ENCODE measurements at places on chromosomes 13 and 19.
A peak's percentile ranks its signal among the peaks of the same experiment; 100 is the strongest.

- no peak for DNase-seq
Measured at GRCh38 chr13:111017755-111018459, 97.2 kb upstream of the ARHGEF7 start.

DNA sequence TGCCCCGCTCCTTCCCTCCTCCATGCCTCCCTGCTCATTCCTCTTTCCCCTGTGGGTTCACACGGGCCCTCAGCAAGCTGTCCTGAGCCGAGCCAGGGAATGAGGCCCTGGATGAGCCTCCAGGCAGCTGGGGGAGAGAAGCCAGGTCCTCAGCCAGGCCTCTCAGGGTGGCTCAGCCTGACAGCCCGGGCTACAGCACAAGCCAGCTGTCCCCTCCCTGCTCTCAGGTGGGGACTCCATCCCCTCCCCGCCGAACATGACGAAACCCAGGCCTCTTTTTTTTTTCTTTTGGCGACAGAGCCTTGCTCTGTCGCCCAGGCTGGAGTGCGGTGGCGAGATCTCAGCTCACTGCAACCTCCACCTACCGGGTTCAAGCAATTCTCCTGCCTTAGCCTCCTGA lies 40.0 kb upstream of the MATK start:
- no peak for DNase-seq

GRCh38 chr13:73109288-73109899 lies 50.6 kb downstream of the KLF5 start:
- DNase-seq, result no peak

DNA sequence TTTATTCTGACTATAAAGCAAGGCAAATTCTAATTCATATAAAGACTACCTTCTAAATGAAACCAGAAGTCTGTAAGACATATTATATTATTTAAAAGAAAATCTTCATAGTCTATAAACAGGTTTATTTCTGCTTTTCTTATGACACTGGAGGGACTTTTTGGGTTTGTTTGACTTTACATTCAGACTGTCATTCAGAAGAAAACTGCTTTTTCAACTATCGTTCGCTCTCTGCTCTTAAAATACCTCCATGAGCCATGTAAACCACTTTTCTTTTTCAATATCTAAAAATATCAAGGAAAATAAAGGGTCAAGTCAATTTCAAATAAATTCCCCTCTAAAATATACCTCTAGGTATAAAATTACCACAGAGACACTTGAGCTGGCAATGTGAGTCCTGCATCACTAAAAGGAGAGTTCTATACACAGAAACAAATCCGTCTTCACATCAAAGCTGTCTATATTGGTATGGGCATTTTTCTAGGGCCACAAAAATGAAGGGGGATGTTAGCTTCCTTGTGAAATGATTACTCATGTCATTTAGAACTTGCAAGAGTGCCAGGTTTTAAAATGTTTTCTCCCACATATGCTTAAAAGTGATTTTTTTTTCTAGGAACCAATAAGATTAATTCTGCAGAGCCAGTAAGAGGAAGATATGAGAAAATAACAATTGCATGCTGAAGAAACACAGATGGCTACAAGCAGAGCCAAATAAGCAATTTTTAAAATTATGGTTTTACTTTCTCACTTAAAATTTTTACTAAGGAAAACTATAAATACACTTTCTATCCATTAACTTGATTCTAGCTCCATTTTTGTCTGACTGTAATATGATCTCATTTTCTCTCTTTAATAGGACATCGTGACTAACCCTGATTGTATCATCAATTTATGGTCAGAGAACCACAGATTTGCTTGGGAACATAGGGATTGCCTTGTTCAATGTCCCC lies 181.8 kb downstream of the TBC1D4 start:
- no peak for DNase-seq

- DNase-seq, result no peak
Measured at GRCh38 chr19:7670790-7671189, 1.9 kb downstream of the RETN start.

DNA sequence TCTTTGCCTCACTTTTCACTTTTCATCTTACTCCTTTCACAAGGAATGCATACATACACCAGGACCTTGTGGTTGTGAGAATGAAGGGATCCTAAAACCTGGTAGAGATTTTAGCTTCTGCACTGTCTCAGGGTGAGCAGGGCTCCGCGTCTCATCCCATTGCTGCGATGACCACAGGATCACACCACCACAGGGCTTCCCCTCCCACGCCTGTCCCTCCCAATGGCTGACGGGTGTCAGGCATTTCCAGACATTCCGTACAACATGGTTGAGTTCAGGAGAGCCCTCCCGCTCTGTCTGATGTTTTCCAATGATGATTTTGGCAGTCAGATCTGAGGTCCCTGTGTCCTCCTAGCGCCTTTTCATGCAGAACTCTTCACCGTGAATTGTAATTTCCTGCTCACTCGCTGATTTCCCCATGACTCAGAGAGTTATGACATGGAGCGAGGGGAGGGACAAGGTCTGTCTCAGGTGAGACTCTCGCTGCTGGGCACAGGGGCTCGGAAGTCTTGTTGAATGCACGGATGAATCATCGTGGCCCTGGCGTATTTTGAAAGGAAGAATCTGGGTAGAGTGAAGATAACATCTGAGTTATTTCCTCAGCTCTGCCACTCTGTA lies 102.8 kb downstream of the TEX29 start:
- DNase-seq, result no peak

GRCh38 chr19:32873247-32873959 lies 3.8 kb upstream of the SLC7A9 start:
- no peak for DNase-seq

GRCh38 chr13:80000684-80001509 lies 340.0 kb downstream of the SPRY2 start:
- no peak for DNase-seq

DNA sequence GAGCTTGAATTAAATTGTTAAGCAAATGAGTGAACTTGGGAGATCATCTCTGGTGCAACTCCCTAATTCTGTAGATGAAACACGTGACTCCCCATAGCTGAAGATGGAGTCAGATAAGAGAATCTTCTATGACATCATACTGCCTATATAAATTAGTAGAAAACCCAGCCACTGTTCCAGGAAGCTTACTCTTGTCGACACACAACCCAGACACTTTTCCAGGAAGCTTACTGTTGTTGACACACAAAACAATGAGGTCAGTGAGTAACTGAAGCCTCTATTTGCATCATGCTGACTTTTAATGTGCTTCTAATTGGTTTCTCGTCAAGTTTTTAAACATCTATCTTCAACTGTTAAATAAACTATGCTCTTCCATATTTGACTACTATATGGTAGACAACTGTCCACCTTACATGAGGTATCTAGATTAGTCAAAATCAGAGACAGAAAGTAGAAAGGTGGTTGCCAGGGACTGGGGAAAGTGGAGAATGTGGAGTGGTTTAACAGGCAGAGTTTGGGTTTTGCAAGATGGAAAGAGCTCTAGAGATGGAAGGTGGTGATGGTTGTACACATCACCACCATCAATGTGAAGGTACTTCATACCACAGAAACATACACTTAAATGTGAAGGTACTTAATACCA lies 168.2 kb downstream of the FGF14 start:
- no peak for DNase-seq

- DNase-seq, result no peak
Measured at GRCh38 chr13:32976912-32977311, 39.3 kb upstream of the KL start.

GRCh38 chr13:26742691-26743358 lies 17.8 kb downstream of the GPR12 start:
- DNase-seq, result no peak

DNA sequence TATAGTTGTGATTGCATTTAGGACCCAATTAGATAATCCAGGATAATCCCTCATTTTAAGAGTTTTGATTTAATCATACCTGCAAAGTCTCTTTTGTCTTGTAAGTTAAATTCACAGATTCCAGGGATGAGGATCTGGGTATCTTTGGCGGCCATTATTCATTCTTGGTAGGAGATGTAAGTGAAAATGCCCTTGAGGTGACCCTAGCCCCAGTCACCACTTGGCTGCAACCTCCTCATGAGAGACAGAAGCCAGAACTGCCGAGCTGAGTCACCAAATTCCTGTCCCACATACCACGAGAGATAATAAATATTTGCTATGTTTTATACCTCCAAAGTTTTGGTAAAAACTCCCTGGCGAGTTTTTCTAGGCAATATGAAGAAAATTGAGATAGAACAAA lies 389.4 kb downstream of the RFC3 start:
- DNase-seq, result no peak

DNA sequence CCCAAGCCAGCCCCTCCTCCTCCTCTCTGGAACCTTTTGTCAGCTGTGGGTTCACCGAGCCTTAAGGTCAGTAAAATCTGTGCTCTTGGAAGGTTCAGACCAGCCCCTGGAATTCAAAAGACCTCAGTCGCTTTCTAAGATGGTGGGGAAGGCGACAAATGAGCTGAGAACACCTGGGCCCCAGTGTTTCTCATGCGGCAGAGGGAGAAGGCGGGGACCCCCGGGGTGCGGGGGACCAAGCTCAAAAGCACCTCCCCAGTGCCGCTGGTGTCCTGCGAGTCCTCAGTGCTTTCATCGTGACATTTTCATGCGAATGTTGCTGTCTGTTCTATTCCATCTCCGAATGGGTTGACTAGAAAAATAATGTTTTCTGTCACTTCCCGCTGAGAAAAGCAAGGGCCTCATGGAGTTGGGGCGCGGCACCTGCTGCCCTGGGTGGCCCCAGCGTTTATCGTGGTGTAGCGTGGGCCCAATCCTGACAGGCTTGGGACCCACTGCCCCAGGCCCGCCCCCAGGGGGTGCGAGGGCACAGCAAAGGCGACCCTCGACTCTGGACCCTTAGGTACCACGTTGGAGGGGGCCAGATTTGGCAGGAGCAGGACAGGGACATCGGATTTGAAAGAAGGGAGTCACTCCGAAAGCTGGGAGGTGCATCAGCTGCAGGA lies 751 bp upstream of the NTN5 start:
- no peak for DNase-seq

- DNase-seq, result no peak
Measured at GRCh38 chr13:105466376-105466775, 1069.1 kb downstream of the EFNB2 start.

DNA sequence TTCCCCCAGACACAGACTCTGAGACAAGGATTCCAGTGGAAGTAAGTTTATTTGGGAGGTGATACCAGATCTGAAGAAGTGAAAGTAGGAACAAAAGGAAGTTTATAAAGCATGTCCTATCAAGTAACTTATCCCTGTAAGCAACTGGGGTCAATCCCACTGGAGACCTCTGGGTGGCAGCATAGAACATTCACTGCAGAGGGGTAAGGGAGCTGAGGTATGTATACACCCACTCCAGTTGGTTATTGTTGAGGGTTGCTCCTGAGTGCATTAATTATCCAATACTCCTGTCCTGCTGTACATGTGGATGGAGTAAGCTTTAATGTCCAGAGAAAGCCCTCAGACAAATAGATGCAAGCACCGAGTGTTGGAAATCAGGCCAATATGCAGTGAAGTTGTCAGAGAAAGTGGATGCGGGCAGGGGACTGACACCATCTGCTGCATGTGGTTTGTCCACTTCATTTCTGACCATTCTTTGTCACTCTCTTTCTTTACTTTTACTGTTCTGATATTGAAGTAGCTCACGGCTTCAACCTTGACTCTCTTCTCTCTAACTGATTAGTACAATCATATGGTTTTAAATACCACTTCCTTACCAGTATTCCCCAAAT lies 46.7 kb downstream of the NOTCH3 start:
- DNase-seq, result peak; percentile 5

GRCh38 chr13:70644052-70644451 lies 535.8 kb upstream of the KLHL1 start:
- DNase-seq, result no peak

GRCh38 chr19:47377208-47377701 lies 28.1 kb downstream of the DHX34 start:
- no peak for DNase-seq

DNA sequence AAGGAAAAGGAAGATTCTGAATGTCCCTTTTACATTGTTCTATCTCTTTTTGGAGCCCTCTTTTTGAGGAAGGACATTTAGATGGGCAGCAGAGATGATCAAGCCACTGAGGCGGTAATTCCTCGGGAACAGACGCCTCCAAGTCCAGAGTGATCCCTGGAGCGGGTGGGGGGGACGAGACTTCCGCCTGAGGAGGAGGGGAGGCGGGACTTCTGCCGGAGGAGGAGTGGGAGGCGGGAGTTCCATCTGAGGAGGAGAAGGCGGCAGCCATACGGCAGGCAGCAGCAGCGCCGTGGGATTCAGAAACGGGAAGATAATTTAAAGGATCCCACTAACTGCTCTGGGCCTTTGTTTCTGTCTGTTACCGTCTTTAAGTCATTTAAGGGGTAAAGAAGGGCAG lies 37.6 kb upstream of the CD177 start:
- no peak for DNase-seq

DNA sequence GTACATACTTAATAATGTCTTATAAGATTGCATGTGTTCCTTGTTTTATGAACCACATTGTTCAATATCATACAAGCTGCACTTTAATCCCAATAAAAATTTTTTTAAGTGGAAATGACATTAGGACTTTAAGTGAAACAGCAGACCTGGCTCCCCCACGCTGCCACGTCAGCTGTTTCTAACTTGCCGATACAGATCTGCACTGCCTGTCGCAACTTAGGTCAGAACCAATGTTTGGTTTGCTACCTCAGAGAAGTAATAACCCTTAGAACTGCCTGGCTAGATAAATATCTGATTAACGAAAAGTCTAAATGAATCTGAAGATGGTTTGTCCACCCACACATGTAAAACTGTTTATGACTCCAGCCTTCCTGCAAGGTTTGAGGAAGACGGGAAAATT lies 327.5 kb upstream of the DACH1 start:
- no peak for DNase-seq

DNA sequence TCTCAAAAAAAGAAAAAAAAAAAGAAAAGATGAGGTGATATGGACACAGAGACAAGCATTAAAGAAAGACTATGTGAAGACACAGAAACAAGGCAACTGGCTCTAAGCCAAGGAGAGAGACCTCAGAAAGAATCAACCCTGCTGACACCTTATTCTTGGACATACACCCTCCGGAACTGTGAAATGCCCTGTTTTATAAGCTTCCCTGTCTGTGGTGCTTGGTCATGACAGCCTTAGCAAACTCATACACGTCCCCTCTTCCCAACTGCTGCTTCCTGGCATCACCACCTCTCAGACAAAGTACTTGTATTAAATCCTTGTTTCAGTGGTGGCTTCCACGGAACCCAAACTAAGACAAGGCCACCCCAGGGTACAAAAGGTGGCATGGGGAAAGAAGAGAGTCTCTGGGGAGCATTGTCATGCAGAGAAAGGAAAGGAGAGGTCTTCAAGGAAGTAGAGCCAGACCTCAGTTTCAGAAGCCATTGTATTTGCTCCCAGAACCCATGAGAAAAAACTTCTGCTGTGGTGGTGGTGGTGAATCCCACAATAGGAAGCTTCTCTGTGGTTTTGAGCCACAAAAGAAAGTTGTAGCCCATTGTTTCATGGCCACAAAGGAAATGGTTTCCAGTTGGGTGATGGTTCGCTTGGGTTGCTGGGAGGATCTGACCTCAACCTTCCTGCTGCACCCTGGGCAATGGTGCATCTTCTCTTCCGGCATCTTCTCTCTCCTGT lies 16.3 kb upstream of the TSPAN16 start:
- no peak for DNase-seq

GRCh38 chr19:18000480-18000914 lies 7.5 kb upstream of the ARRDC2 start:
- DNase-seq, result no peak

Measured in NCI-H1105 treated with DMSO at 0.1 percent for 48 hours (cell line).